Inflammatory macrophage treated with lipopolysaccharide for 1 hour (primary cell): ENCODE measurements at places on chromosomes 3 and 15.

- DNase-seq, result no peak
These were observed 207.9 kb downstream of the LPP start for GRCh38 chr3:188361888-188362287.

GRCh38 chr15:67142092-67142766 lies 76.8 kb downstream of the SMAD3 start:
- DNase-seq, result no peak

GRCh38 chr15:28907338-28907960 lies 21.7 kb downstream of the APBA2 start:
- no peak for DNase-seq

- DNase-seq, result no peak
These were observed 577.7 kb upstream of the ADAMTS9 start for GRCh38 chr3:65265511-65265910.

GRCh38 chr3:146052056-146052790 lies 108.8 kb downstream of the PLOD2 start:
- no peak for DNase-seq

DNA sequence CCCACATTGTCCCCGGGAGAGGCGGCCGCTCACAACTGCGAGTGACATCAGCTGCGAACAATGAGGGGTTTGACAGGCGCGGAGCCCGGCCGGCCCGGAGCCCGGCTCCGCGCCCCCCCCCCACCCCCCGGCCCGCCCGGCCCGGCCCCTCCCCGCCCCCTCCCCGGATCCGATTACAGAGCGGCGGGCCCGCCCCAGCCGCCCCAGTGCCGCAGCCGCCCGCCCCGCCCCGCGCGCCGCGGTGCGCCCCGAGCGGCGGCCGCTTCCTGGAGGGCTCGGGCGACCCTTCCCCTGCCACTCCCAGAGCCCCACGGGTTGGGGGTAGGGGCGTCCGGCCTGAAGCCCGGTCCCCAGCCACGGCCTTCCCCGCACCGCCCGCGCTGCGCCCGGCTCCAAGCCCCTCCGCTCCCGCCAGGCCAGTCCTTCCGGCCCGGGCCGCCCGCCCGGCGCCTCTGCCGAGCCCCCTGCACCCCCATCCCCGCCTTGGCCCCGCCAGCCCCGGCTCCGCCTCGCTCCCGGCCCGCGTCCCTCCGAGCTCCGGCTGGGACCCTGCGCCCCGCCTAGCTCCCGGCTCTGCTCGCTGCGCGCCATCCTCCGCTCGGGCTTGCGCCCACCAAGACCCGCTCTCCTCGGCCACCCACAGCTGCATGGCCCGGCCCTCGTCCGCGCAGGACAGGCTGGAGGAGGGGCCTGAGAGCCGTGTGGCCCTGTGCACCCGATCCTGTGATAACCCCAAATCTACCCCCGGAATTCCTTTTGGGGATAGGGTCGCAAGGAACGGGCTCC lies at the start of gene PCBP4:
Gene PCBP4, minus strand, starts transcription at position 71 of the 786 bp plus-strand sequence. CDS start 6,214 bp downstream, outside the sequence.
- no peak for DNase-seq

GRCh38 chr3:102205647-102206046 lies 229.2 kb upstream of the ZPLD1 start:
- peak; percentile 57 for DNase-seq

GRCh38 chr3:53817809-53818208 lies 28.4 kb downstream of the CHDH start:
- DNase-seq, result no peak

GRCh38 chr3:188888321-188889053 lies 283.3 kb upstream of the TPRG1 start:
- no peak for DNase-seq

DNA sequence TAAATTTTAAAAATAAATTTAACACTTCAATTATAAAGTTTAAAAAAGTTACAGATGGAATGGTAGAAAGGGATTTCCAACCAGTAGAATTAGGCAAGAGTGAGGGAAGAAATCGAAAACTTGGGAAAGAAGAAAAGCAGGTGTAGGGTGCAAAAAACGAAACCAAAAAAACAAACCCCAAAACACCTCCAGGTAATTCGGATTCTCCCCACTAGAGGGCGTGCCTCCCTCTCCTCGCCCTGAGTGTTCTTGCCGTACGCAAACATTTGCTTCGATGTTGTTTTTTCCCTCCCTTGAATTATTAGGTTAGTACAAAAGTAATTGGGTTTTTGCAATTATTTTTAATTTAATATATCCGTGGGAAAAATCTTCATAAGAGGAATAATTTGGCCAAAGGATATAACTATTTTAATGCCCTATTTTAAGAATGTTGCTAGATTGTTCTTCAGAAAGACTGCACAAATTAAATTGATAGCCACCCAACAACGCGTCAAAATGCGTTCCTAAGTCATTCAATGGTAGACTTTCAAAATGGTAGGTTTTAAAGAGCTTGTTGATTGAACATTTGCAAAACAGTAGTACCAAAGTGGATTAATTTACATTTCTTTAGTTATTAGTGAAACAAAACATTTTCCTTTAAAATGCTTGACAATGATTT lies 63.7 kb downstream of the SLC30A4 start:
- peak; percentile 46 for DNase-seq

DNA sequence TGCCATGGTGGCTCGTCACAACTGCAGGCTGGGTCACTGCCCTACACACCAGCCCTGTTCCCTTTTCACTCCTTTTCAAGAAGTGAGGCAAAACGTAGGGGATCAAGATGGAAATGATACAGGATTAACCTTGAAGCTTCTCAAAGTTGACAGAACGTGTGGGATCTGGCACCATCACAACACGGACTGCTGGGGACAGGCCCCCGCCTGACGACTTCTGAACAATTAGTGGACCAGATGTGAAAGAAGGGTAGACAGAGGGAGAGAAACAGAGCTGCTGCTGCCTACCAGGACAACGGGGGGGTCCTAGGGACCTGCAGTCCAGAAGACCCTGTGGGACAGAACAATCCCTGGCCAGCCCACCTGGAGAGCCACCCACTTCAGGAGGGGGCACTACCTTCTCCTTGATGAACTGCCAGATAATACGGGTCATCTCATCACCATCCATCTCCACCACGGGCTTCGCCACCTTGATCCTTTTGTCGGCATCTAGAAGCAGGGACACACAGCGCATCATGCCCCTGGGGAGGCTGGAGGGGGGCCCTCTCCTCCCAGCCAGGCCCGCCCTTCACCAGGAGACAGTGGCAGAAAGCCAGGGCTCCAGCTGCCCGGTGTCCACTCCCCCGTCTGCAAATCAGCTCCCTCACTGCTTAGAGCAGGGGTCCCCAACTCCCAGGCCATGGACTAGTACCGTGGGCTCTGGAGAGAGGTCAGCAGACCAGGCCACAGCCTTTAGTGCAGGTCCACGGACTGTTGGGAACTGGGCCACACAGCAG lies 10.9 kb downstream of the IDH2 start:
- DNase-seq, result no peak

DNA sequence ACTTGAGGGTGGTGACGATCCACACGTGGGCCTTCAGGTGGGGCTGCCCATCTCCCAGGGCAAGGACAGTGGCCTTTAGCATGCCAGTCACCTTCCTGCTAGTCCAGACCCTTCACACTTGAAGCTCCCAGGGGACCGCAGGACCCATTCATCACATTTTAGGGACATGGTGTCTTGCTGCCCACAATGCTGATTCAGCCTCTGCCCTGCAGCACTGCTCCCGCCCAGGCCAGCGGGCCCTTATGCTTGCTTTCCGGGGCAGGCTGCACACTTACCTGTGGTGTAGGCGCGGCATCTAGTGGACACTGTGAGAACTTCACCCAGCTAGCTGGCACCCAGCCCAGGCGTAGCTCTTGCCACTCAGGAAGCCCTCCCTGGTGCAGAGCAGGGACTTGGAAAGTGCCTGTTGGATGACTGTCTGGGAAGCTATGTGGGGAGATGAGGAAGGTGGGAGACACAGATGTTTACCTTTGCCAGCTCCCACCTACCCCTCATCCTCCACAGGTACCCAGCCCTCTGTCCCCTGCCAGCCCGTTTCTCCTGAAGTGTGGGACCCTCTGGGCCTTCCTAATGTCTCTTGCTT lies 26.3 kb upstream of the NR2C2 start:
- peak; percentile 41 for DNase-seq

- no peak for DNase-seq
These were observed 86.9 kb downstream of the ATP1B3 start for GRCh38 chr3:141963301-141963700.

DNA sequence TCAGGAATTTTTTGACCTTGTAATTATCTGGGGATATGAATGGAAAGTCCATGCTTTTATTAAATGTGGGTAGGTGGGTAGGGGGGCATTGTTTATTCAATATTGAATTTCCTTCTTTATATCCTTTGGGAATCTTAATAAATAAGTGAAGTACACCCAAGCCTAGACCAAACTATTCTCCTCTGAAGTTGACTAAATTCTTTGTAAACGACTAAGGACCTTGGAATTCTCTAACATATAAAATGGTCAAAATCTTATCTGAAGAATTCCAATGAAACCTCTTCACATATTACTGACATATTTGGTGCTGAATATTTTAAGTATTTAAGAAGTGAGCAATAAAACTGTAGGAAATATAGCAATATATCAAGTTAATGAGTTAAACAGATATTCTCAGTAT lies 1432.1 kb upstream of the GBE1 start:
- no peak for DNase-seq

DNA sequence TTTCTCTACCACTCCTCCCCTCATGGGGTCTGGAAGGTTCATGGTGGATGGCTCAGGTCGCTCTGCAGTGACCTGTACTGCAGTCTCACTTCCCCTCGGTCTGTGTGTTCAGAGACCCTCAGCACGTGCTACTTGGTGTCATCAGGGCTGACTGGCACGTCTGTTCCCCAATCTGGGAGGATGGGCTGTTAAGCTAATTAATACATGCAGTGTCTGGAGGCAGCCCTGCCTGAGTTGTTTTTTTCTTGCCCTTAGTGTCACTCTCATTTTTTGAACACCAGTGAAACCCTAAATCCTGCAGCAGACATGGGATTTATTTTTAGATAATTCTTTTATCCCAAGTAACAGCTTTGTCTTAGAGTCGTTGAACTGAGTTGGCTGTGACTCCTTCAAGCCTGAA lies 64.6 kb downstream of the ARNT2 start:
- DNase-seq, result no peak

DNA sequence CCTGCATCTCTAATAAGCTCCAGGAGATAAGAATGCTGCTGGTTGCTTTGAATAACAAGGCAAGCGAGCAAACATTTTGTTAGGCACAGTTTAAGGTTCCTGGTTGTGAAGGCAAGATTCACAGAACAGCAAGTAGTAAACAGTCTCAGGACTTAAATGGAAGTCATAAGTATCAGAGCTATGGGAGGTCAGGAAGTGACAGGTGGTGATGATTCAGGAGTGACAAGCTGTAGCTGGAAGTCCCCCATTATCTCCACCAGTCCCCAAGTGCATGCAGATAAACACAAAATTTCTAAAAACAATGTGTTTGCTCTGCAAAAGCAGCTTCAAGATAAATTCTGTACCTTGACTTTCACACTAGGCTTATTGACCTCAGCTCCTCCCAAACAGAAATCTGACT lies 3.3 kb downstream of the FETUB start:
- DNase-seq, result no peak

DNA sequence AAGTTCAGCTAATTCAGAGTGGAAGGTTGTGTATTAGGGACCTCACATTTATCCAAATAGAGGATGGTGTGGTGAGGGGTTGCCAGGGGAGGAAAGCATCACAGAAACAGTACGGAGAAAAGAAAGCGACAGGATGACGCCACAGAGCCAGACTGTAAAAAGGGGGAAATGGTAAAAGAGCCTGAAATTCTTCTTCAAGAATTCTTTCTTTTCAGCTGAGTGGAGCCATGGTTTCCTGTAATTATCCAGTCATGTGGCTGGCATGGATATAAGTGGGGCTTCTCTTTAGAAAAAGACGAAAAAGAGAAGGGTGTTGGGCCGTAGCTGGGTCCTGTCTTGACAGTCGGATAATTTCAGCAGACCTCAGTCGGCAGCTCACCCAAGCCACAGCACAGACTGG lies 24.5 kb upstream of the PSMD6 start:
- no peak for DNase-seq

DNA sequence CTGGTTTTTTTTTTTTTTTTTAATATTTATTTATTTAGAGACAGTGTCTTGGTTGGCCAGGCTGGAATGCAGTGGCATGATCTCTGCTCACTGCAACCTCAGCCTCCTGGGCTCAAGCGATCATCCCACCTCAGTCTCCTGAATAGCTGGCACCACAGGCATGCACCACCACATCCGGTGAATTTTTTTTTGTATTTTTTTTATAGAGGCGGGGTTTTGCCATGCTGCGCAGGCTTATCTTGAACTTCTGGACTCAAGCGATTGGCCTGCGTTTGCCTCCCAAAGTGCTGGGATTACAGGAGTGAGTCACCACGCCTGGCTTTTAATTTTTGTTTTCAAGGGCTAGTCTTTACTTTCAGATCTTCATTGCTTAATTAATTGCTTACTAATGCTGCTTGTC lies 13.1 kb downstream of the PCCB start:
- no peak for DNase-seq

GRCh38 chr3:172868582-172869200 lies 118.2 kb downstream of the ECT2 start:
- no peak for DNase-seq

- no peak for DNase-seq
These were observed 24.3 kb downstream of the ZDHHC19 start for GRCh38 chr3:196186651-196187573.
